SIG-M5 (cell line): ENCODE measurements at places on chromosomes 2 and 18.

- no peak for DNase-seq
These were observed 18.0 kb downstream of the MAL start for GRCh38 chr2:95043300-95044093.

- DNase-seq, result no peak
These were observed 42.4 kb downstream of the PLCL1 start for GRCh38 chr2:197846777-197847176.

DNA sequence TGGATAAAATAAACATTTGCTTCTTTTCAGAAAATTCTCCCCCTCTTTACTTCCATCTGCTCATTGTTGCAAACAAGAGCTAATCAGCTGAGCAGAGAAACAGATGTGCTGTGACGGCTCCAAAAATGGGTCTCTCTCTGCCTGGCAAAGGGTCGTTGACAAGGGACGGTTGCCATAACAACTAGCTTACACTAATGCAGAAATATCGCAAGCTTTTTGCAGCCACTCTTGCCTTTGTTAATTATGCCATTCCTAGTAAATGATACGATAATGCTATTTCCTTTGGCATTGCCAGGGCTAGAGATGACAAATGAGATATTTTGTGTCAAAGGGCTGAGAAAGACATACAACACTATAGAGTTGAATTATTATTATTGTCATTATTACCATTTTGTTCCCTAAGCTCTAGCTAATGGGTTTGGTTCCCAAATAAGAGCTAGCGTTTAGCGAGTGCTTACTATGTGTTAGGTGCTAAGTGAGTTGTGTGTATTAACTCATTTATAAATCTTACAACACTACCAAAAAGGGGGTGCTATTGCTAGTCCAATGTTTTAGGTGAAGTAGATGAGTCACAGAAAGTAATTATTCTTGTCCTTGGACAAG lies 46.8 kb downstream of the MYO3B start:
- DNase-seq, result no peak

GRCh38 chr18:30094556-30094955 lies 948.0 kb downstream of the DSC3 start:
- DNase-seq, result no peak

DNA sequence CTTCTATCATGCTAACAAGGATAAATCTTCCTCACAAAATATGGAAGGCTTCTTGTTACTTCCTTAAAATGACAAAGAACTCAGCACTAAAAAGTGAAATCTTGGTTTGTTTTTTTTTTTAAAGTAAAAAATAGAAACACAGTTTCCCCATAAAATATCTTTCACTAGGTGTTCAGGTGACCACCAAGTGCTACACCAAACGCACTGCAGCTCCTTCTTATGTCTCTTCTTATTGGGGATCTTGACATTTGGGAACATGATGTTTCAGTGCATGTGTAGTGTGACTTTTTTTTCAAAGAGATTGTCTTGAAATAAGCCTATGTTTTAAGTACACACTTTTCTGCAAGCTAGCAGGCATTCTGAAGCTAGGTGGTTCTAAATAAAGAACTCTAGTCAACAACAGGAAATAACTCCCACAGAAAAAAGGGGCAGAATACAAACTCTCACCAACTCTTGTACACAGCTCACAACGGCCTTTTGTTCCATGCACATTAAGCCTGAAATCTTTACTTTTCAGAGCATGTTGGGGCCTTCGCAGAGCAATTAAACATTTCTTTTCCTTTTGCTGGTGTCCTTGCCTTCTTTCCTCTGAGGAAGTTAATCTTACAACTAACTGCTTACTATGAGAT lies 13.2 kb upstream of the SERTAD2 start:
- DNase-seq, result no peak

- DNase-seq, result no peak
These were observed 18.5 kb downstream of the MBD2 start for GRCh38 chr18:54205959-54206358.

GRCh38 chr2:43642363-43642762 lies 5.3 kb downstream of the PLEKHH2 start:
- DNase-seq, result no peak

- DNase-seq, result no peak
These were observed 413.0 kb downstream of the CDH2 start for GRCh38 chr18:27763936-27764335.

DNA sequence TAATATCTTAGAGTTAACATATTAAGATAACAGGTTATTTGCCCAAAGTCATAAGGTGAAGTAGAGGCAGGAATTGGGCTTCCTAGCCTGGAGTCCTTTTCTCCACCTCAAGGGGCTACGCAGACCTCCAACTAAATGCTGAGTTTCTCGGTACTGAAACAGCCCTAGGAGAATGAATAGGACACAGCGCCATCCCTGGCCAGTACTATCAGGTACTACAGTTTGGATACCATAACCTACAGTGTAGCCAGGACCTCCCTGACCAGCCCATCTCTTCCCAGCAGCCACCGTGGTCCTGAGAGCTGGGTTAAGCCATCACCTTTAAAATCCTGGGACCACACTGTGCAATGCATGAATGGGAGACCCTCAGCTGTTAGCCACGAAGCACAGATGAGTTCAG lies 15.7 kb downstream of the CASP8 start:
- DNase-seq, result no peak

GRCh38 chr2:173117678-173118077 lies 42.0 kb downstream of the MAP3K20 start:
- DNase-seq, result no peak

- no peak for DNase-seq
These were observed 151.0 kb downstream of the MREG start for GRCh38 chr2:215862351-215862771.

DNA sequence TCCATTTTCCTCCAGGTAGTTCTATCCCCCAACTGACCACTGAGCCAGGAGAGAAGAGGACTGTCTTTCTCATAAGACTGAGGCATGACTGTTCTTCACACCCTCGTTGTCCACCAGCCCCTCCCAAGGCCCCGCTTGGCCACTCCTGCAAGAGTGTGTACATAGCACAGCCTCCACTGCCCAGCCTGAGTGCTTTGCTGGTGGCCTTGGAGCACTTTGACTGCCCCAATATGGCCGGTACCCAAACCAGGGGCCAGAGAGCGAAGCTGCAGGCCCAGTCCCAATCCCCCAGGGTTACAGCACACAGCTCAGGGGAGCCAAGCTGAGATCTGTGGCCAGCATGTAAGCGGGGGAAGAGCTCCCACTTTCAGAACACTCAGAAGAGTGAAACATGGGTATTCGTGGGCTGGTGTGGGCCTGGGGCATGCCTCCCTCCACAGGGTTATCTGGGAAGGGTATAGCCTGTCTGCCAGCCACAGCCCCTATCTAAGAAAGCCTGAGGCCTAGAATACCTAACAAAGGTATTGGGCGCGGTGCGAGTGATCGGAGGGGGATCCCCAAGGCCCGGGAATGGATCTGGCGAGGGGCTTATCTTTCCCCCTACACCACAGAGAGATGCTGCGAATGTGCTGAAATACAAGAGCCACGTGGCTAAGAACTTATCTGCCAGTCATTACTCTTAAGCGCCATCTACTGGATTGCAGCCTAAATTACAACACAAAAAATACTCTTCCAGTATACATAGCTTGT lies 163.8 kb downstream of the WDPCP start:
- DNase-seq, result peak; percentile 18

DNA sequence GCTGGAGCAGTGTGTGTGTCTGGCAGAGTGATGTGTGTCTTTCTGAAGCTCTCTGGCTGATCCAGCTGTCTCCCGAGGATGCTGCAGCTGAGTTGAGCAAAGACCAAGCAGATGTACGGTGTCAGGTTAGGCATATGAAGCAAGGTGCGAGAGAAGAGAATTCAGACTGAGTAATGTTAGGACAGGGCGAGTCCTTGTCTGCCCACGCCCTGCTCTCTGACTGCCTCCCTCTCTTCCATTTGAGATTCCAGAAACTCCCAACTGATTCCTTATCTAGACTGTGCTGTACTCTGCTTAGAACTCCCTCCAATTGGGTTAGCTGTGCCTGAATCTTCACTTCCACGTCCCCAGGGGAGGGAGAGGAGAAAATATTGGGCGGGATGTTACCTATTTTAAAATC lies 25.7 kb upstream of the LPIN1 start:
- DNase-seq, result no peak

DNA sequence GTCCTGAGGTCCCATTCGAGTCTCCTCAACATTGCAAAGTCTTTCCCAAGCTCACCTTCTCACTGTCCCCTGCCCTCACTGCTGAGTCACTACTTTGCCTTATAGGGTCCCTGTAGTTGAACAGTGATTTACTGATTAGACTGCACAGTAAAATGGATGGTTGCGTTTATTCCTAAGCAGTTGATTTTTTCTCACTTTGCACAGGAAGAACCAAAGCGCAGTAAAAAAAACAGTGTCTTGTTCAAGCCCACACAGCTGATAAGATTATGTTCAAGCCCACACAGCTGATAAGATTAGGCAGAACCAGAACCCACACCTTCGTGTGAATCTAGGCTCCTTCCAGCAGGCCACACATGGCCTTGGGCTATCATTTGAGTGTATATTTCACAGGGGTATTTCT lies 215.3 kb upstream of the COPS8 start:
- no peak for DNase-seq
